ENCODE measurements at places on chromosomes 11 and 22.
A peak's percentile ranks its signal among the peaks of the same experiment; 100 is the strongest.

GRCh38 chr11:27672836-27673464 is 27.3 kb downstream of the BDNF start:
- no peak for DNase-seq

DNA sequence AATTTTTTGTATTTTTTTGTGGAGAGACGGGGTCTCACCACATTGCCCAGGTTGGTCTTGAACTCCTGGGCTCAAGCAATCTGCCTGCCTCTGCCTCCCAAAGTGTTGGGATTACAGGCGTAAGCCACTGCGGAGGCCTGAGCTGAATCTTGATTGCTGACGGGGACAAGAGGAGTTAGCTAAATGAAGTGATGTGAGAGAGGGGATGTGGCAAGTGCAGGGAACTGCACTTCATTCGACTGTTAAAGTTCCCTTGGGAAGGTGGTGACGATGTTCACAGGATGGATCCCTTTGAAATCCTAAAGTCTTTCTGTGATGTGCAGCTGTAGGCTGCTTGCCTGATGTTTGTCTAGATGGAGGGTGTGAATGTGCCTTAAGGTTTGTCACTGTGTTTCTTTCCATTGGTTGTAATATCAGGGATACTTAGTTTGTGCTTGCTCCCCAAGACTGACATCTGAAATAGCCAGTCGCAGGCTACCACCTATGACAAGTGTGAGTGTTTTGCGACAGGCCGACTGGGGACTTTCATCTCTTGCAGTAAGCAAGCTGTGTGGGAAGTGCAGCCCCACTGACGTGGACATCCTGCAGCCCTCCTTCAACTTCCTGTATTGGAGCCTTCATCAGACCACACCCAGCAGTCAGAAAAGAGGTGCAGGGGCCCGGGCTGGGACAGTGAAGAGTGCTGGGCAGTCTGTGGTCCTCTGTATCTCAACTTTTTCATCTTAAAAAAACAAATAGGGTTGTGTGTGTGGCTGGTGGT is 19.6 kb upstream of the CCDC134 start:
- DNase-seq = no peak

DNA sequence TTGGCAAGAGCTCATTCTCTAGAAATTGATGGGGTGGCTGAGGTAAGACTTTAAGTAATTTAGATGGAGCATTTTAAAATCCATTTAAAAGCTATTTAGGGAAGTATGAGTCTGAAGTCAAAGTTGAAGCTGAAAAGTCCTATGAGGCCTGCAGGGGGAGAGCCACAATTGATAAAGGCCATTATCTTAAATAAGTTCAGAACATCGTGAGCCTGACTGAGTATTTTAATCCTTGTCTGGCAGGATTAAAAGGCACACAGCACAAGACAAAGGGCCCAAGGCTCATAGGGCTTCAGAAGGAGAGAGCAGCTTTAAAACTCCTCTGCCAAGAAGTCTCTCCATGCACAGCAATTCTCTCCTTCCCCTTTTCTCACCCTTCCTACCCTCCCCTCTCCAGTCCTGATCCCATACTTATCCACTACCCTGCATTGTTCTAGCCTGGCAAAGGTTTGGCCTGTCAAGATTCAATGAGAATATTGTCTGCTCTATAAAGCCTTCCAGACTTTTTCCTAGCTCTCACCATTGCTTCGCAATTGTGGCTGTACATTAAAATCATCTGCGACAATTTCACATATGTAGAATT is 1312.9 kb downstream of the FAM181B start:
- DNase-seq = no peak

DNA sequence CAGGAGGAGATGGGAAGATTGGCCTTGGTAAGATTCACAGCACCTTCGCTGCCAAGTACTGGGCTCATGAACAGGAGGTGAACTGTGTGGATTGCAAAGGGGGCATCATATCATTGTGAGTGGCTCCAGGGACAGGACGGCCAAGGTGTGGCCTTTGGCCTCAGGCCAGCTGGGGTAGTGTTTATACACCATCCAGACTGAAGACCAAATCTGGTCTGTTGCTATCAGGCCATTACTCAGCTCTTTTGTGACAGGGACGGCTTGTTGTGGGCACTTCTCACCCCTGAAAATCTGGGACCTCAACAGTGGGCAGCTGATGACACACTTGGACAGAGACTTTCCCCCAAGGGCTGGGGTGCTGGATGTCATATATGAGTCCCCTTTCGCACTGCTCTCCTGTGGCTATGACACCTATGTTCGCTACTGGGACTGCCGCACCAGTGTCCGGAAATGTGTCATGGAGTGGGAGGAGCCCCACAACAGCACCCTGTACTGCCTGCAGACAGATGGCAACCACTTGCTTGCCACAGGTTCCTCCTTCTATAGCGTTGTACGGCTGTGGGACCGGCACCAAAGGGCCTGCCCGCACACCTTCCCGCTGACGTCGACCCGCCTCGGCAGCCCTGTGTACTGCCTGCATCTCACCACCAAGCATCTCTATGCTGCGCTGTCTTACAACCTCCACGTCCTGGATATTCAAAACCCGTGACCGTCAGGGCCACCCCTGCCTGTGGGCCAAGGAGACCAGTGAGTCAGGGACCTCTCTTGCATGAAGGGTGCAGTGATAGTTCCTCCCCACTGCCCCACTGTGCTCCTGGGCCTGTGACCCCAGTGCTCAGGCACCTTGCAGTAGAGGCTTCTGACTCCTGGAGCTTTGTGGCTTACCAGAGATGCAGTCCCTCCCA is 83.6 kb downstream of the BCR start:
- no peak for DNase-seq

DNA sequence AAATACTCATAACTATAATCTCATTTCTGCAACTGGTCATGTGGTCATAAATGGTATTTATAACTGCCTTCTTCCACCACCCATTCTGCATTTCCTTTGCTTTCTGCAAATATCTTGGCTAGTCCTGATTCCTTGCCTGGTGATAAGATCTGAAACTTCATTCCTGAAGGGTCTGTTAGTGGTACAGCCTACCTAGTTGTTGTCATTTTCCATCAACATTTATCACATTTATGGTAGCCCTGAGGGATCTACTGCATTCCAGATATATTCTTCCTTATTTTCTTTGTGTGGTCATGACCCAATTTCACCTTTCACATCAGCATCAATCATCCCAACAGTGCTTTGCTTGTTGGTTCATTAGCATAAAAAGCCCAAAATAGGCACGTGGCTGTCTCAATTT is 50.1 kb downstream of the DDX6 start:
- no peak for DNase-seq

DNA sequence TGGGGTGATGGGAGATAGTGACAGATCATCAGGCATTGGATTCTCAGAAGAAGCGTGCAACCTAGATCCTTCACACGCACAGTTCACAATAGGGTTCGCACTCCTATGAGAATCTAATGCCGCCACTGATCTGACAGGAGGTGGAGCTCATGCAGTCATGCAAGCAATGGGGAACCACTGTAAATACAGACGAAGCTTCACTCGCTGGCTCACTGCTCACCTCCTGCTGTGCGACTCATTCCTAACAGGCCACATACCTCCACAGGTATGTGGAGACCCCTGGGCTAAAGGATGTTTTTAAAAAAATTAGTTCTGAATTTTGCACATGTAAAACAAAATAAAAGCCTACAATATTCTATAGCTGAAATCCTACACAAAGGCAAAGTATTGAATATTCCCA is 20.5 kb upstream of the TEAD1 start:
- no peak for DNase-seq

- DNase-seq = no peak
These were observed 5.0 kb downstream of the HSPA8 start for GRCh38 chr11:123056835-123057491.

GRCh38 chr22:37708580-37709444 is 12.0 kb downstream of the TRIOBP start:
- DNase-seq = no peak

GRCh38 chr22:37544955-37545702 is 15.2 kb upstream of the CDC42EP1 start:
- DNase-seq = peak; percentile 10

GRCh38 chr22:21703684-21704316 is 31.8 kb downstream of the YPEL1 start:
- no peak for DNase-seq

GRCh38 chr22:46812788-46813187 is 50.3 kb downstream of the TBC1D22A start:
- DNase-seq = no peak

GRCh38 chr11:128607819-128608218 is 20.5 kb upstream of the ETS1 start:
- peak; percentile 31 for DNase-seq

- no peak for DNase-seq
These were observed 72.7 kb upstream of the AKIP1 start for GRCh38 chr11:8838248-8838647.

DNA sequence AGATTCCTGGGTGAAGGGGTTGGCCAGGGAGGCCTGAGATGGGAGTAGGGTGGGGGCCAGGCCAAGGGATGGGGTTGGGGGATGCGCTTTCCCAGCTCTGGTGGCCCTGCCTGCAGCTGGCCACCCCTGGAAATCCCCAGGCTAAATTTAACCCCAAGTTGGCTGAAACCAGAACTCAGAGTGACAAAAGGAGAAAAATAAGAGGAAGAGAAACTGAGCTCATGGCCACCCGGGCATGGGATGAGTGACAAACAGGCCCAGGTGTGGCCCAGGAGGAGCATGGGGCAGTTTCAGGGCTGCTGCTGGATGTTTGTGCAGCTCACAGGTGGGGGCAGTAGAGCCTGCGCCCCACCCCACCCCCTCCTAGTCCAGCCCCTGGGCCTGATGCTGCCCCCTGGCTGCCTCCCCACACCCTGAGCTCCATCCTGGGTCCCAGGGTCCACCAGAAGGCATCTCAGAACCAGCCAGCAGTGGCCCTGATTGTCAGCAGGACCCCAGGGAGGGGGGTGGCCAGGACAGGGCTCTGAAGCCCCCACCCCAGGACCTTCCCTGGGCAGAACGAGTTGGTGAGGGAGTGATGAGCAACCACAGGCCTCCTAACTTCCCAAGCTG is 48.0 kb downstream of the IGLL5 start:
- DNase-seq = no peak

GRCh38 chr11:11450744-11451362 is 97.8 kb upstream of the CSNK2A3 start:
- no peak for DNase-seq

- no peak for DNase-seq
These were observed 10.1 kb downstream of the C22orf23 start for GRCh38 chr22:37943136-37943824.

DNA sequence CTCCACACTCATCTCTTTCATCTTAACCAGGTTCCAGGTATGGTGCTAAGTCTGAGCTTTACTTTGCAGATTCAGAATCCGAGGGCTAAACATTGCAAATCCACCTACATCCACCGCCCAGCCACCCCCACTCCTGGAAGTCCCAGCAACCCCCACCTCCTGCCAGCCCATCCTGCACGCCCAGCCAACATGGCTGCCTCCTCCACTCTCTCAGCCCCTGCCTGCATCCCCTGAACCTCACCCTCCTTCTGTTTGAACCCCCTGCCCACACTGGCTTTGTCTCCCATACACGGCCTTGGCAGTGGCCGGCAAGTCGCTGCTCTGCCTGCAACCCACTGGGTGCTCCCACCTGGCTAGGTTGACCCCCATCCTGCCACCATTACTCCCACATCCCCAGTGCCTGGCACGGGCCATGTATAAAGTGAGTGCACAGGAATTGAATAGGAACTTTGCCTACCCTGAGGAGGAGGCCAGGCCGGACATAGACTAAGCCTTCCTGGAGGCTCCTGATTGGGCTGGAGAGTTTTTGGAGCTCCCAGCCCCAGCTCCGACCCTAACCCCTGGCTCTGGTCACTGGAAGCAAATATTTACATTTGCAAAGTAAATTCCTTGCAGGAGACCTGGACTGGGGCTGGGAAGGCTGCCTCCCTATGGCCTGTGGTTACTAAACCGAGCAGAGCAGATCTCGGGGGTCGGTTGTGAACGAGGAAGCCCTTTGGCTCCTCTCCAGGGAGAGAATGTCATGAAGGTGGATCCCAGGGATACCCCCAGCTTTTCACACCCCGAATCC is 14.4 kb downstream of the EMID1 start:
- DNase-seq = no peak

DNA sequence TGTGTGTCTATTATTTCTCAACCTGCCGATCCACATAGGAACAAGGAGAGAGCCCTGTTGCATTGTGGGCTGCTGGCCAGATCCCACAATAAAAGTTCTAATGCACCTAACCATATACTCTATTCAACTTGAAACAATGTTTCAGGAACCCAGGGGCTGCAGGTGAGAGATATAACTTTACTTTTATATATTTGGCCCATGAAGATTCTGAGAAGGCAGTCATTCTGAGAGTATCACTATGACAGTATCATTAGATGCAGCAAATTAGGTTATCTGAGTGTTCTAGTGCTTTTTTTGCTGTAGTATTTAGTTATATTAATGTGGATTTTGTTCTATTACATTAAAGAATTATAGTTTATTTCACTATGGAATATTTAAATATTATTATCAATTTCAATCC is 655.1 kb upstream of the ARHGAP42 start:
- no peak for DNase-seq

DNA sequence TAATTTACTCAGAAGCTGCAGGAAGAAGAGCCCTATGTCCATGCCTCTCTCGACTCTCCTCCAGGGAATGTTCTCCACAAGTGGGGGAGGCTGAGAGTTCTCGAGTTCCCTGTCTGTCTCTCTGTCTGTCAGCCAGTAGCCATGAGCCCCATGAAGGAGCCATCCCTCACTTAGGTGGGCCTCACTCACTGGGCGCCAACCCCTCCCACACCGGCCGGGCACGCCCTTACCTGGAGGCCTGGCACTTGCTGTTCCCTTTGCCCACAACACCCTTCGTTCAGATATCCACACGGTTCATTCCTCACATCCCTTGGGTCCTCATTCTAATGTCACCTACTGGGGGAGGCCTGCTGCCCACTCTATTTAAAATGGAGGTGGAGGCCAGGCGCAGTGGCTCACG is 14.2 kb upstream of the IL10RA start:
- no peak for DNase-seq

DNA sequence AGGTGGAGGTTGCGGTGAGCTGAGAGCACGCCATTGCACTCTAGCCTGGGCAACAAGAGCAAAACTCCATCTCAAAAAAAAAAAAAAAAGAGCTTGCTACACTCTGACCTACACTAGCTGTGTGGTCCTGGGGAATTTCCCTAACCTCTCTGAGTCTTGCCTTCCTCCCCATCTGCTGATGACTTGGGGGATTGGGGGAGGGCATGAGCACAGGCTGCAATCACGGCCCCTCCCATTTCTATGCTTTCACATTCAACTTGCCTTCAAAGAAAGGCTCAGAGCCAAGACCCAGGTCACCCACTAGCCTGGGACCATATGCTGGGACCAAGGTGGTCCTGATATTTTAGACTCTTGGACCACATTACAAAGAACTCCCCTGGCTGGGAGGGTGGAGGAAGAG is 39.8 kb upstream of the TEF start:
- no peak for DNase-seq

- DNase-seq = no peak
These were observed 163.3 kb downstream of the CEP164 start for GRCh38 chr11:117490911-117491310.

GRCh38 chr22:49637255-49637760 is 190.4 kb downstream of the BRD1 start:
- no peak for DNase-seq

DNA sequence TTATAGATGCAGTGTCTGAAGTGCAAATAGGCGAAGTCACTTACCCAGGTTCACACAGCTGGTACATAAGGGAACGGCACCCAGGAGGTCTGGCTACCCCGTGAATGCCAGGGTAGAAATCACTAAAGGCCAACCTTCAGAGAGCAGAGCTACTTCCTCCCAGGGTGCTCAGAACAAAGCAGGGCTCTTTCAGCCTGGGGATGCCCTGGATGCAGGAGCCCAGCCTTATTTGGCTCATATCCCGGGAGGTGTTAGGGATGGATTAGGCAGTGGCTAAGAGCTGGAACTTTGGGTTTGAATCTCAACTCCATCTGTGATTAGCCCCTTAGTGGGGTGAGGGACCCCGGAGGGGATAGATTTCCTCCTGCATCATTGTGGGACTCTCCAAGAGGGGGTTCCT is 33.1 kb upstream of the ASPHD2 start:
- DNase-seq = peak; percentile 59

All from NCI-H1092 treated with DMSO at 0.1 percent for 48 hours (cell line).